ENCODE measurements at places on chromosomes 4 and X. TPM values are rescaled to one million over a fixed set of nuclear protein-coding genes. Genes with fewer than 3 reads are reported as not detected.

Gene HHIP
- not detected for total RNA-seq

Gene TMPRSS11D
- total RNA-seq = not detected

Gene SCML1
- 23.0 TPM for total RNA-seq

Gene F11
- total RNA-seq = not detected

Gene GABRE
- 0.16 TPM for total RNA-seq

Gene DSPP
- total RNA-seq = not detected

Gene SMIM43
- total RNA-seq = 0.43 TPM

Gene IQCM
- total RNA-seq = not detected

Gene PLAC1
- total RNA-seq = not detected

Gene ADD1
- 264 TPM for total RNA-seq

Gene EGFL6
- not detected for total RNA-seq

Gene ADAD1
- not detected for total RNA-seq

Gene TCEAL9
- total RNA-seq = not detected

Gene USO1
- total RNA-seq = 24.9 TPM

Gene CTAG2
- not detected for total RNA-seq

Gene HS3ST1
- not detected for total RNA-seq

Gene UGT2B7
- total RNA-seq = not detected

Gene TMEM255A
- not detected for total RNA-seq

Gene VCX2
- total RNA-seq = not detected

Gene HELT
- not detected for total RNA-seq

Gene CCDC110
- total RNA-seq = 0.35 TPM

Gene CXorf38
- 31.0 TPM for total RNA-seq

Gene DRP2
- total RNA-seq = 0.07 TPM

Gene TIGD4
- 0.28 TPM for total RNA-seq

Gene ZNF81
- total RNA-seq = 11.5 TPM

Gene LNX1
- not detected for total RNA-seq

Gene GUF1
- 20.5 TPM for total RNA-seq

Gene RBM10
- total RNA-seq = 60.3 TPM

Gene LRRC66
- total RNA-seq = 0.19 TPM

Gene PABPC4L
- total RNA-seq = not detected

Gene ARAP2
- total RNA-seq = 94.3 TPM

Gene CLDN34
- total RNA-seq = not detected

Gene MAGEB1
- total RNA-seq = not detected

Gene CSAG1
- total RNA-seq = not detected

Gene GEMIN8
- total RNA-seq = 11.3 TPM

Gene ARSD
- 3.1 TPM for total RNA-seq

Gene PNMA6A
- total RNA-seq = 0.43 TPM

Gene PCDH19
- not detected for total RNA-seq

Gene NPY2R
- total RNA-seq = not detected

Gene KLHL13
- total RNA-seq = 0.95 TPM

Gene GUCY1B1
- 0.30 TPM for total RNA-seq

Gene RNF128
- total RNA-seq = not detected

Gene SPIN4
- total RNA-seq = 2.5 TPM

Gene LAP3
- total RNA-seq = 47.8 TPM

Gene KIT
- total RNA-seq = 3.6 TPM

Gene IL1RAPL2
- total RNA-seq = not detected

Gene EFNB1
- 3.9 TPM for total RNA-seq

Gene MAGEA2
- total RNA-seq = not detected
